ENCODE measurements at places on chromosomes 3 and 15.

DNA sequence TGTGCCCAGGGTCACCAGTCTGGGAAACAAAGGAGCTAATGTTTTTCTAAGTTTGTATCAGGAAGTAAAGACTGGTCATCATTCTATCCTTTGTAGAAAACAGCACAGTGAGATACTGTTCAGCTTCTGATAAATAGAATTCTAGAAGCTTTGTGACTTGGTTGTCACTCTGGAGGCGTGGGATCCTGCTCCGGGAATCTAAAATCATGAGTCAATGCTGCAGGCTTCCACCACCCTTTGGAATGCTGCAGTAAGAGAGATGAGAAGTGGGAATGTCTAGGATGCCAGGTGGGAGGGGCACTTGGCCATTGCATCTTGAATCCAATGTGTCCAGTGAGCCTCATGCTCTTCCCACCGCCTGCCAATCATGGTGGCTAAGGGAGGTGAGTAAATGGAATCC, 40.9 kb downstream of the SAMMSON start:
- no peak for DNase-seq

DNA sequence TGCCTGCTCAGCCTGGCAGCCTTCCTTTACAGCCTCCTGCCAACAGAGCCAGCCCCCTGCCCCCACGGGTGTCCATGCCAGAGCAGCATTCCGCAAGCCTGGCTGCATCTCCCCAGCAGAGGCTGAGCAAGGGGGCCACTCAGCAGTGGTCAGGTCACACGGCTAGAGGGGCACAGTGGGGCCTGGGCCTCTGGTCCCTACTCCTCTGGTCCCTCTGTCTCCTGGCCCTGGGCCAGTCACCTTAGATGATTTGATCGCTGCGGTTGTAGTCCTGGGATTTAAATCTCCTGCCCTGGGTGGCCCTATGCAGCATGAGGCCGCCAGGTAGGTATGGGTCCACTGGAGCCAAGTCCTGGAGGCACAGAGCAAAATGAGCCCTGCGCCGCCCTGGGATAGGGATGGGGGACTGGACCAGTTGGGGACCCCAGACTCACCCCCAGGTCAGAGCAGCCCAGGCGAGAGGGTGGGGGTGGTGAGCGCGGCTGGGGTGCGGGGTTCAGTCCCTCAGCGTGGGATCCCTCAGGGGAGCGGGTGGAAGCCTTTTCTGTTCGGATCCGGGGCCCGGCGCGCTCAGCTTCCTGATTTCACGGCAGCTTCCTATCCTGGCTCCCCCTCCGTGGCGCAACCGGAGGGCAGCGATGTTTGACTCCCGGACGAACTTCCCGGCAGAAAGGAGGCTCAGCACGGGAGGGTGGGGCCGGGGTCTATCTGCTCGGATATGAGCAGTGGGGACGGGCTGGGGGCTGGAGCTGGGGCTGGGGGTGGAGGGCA, at the start of gene ZBTB47:
Gene ZBTB47, plus strand, starts transcription at position 138 of the 771 bp plus-strand sequence. CDS start 4,659 bp downstream, outside the sequence.
- DNase-seq: no peak

DNA sequence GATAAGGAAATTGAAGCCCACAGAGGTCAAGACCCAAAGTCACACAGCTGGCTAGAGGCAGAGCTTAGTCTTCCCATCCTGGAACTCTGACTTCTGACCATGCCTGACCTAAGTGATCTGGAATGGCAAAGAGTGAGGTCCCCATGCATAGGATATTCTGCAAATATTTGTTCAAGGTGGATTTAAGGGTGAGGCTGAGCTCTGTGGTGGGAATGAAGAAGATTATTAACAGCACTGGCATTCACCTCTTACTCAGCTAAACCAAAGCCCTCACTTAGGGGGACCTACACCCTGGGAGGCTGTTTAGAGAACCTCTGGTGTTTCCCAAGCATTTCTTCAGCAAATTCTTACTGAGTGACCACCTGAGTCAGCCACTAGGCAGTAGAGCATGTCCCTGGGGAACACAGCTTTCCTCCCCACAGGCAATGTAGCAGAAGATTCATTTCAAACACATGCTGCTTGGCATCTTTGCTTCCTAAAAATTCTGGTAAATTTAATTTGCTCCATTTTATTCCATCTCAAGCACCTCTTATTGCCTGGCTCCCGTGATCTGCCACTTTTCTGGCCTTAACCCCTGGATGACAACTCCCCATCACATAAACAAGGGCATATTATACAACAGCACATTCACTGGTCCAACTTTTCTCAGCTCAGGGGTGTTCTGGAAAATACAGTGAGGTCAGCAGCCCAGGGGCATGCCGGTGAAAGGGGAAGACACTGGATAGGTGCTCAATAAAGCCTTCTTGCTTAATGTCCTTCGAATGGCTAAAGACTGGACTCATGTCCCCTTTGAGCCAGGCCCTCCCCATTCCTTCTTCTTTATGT, 176.0 kb downstream of the ABHD5 start:
- no peak for DNase-seq

GRCh38 chr3:193230610-193231009, 10.4 kb upstream of the PLAAT1 start:
- no peak for DNase-seq

DNA sequence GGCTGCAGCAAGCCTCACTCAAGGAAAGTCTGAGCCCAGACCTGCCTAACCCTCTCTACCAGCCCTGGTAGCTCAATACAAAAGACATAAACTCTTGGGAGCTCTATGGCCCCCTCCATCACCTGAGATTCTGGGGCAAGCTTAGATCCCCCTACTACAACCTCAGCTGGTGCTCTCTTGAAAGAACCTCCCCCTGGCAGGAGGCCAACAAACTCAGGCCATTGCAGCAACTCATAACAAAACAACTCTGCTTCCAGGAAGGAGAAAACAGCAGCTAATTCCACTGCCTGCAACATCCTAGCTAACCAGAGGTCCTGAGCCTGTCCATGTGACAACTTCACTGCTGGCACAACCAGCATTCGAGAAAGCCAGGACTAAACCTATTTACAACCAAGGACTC, 169.2 kb downstream of the ROBO1 start:
- DNase-seq: no peak

GRCh38 chr15:78207110-78207458, 27.3 kb downstream of the ACSBG1 start:
- no peak for DNase-seq

DNA sequence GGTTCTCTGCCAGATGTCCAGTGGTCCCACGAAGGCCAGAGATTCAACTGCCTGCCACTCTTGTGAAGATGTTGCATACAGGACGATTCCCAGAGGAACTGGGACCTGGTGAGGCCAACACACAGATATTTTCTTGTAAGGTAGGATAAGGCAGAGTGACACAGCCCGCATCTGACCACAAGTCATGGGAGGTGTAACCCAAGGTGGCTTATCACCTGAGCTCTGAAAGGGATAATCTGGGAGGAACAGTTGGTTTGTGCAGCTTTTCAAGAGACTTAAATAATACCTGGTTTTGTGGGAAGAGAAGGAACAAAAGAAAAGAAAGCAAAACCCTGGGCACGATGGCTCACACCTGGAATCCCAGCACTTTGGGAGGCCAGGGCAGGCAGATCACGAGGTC, 39.8 kb upstream of the NR2F2 start:
- no peak for DNase-seq

GRCh38 chr3:25396686-25397085, 31.4 kb upstream of the RARB start:
- DNase-seq: no peak

DNA sequence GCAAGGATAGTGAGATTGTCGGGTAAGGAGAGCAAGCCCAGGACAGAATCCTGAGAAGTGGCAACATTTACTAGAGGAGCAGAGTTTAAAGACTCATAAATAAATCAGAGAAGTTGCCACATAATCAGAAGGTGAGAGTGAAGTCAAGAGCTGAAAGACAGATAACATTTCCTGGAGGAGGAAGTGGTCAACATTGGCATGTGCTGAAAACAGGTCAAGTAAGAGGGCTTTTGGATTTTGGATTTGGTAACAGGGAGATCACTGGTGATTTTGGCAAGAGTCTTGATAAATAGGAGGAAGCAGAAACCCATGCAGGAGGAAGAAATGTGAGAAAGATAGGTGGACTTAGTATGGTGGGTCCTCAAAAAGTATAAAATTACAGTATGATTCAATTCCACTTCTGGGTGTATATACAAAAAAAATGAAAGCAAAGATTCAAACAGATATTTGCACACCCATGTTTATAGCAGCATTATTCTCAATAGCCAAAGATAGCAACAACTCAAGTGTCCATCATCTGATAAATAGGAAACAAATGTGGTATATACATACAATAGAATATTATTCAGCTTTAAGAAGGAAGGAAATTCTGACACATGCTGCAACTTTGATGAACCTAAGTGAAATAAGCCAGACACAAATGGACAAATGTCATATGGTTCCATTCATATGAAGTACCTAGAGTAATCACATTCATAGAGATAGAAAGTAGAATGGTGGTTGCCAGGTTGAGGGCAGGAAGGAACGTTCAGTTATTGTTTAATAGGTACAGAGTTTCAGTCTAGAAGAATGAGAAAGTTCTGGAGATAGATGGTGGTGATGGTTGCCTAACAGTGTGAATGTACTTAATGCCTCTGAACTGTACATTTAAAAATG, 27.3 kb upstream of the MBNL1 start:
- no peak for DNase-seq

DNA sequence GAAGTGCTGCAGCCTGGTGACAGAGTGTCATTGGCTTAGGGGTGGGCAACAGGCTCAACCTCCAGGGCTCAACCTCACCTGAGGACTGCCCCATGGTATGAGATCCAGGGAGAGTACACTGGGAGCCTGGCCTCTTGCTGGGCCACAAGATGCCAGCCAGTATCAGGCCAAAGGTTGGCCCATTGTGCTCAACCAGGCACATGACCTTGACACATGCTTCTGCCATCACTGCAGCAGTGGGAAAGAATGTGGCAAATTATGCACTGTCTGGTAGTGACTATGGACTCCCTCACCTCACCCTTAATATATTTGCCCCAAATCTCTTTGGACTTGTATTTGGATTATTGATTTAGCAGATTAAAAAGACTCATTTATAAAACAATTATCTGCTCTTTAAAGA, 233.9 kb upstream of the GOLGA6L4 start:
- DNase-seq: no peak

DNA sequence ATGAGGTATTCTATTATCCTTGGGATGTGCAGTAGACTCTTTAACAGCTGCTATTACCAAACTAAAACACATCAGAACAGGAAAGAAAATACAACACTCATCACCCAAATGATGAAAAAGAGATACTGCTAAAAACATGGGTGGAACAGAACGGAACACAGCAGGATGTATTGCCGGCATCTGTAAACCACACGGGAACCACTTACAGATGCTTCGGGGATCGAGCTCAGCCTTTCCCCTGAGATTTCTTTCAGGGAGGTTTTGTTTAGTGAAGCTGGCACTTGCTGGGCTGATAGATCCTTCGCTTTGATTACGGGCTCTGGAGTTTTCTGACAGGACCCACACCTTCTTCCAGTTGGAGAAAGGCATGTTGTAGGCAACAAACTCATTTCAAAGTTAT, 182.3 kb upstream of the FAM3D start:
- no peak for DNase-seq

GRCh38 chr3:80086426-80086825, 318.6 kb upstream of the ROBO1 start:
- DNase-seq: no peak

GRCh38 chr3:101902041-101902440, 52.7 kb downstream of the NFKBIZ start:
- no peak for DNase-seq

DNA sequence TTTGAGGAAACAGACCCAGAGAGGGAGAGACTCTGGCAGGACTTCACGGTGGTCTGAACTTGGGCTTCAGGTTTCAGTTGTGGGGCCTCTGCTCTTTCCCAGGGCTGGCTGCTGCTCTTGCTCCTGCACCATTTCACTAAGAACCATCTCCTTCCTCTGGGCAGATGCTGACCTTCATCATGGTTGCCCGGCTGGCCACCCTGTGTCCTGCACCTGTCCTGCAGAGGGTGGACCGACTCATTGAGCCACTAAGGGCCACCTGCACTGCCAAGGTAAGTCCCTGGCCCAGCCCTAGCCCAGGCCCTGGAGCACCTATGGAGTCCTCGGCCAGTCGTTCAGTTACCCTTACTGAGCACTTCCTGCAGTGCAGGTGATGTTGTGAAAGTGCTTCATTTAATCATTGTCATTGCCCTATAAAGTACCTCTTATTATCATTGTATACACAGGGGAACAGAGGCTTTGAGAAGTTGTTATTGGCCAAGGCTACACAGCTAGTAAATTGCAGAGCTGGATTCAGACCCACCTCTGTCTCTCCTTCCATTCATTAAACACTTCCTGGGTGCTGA, 10.0 kb downstream of the RPL32 start:
- no peak for DNase-seq

DNA sequence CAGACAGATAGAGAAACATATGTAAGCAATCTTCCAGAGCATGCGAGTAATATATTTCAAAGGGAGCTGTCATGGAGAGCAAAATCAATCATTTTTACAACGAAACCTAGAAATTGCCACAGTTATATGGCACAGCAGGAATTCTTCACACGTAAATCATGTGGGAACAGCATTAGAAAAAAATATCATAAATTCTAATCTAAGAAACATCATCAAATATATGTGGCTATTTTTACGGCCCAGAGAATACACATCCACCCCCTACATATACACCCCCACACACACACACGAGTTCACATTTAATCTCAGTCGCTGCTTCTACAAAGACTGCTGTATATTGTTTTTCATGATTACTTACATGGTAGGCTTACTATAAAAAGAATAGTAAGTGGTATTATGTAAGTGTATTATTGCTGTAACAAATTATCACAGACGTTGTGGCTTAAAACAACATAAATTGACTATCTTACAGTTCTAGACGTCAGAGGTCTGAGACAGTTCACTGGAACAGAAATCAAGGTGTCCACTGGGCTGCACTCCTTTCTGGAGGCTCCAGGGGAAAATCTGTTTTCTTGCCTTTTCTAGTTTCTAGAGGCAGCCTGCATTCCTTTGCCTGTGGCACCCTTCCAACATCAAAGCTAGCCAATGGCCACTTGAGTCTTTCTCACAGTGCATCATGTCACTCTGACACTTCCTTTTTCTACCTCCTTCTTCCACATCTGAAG, 363.3 kb downstream of the ULK4 start:
- DNase-seq: no peak

DNA sequence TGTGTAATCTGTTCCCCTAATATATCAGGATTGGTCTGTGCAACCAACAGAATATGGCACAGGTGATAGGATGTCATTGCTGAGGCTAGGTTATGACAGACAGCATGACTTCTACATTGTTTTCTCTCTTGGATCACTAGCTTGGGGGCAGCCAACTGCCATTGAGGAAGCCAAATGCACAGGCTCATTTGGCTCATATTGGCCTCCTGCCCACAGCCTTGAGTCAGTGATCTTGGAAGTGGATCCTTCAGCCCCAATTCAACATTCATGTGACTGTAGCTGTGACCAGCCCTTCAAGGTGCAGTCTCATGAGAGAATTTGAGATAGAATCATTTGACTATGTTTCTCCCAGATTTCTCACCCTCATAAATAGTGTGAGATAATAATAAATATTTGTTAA, 675.6 kb downstream of the GRM7 start:
- DNase-seq: no peak

GRCh38 chr15:69808756-69809155, 289.0 kb downstream of the TLE3 start:
- no peak for DNase-seq

GRCh38 chr15:91291673-91292072, 191.6 kb downstream of the SV2B start:
- no peak for DNase-seq
